NCI-H2081 (cell line): ENCODE measurements at places on chromosomes 7 and 10.
A peak's percentile ranks its signal among the peaks of the same experiment; 100 is the strongest.

DNA sequence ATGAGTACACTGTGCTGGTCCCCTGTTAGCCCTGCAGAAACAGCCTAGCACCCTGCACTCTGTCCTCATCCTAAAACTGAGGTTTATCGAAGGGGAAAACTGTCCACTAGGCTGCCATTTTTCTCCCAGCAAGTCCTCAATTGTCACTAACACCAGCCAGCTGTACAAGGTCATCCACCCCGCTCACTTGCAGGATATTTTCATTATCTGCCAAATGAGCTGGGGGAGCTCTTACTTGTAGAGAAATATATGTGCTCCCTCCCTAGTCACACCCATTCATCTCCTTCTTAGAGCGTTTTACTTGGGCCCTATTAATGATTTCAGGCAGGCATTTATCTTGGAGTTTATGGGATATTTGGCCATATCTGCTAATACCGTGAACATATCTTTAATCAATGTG is 413.5 kb upstream of the NFE2L3 start:
- DNase-seq: no peak

GRCh38 chr7:139730746-139731612 is 46.8 kb downstream of the HIPK2 start:
- DNase-seq: peak; percentile 17

DNA sequence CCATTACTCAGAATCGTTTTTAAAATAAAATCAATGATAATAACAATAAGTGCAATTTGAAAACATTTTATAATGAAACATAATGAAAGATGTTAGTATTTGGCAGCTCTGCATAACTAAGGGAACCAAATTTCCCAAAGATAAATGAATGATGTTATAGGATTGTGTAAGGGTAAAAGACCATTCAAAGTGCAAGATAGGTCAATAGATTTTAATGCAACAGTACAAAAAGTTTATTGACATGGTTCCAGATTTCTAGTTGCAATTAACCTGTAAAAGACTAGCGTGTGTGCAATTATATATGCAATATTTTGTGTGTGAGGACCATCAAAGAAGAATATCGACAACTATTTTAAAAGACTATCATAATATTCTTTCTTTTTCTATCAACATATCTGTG is 122.3 kb downstream of the MDFIC start:
- DNase-seq: no peak

DNA sequence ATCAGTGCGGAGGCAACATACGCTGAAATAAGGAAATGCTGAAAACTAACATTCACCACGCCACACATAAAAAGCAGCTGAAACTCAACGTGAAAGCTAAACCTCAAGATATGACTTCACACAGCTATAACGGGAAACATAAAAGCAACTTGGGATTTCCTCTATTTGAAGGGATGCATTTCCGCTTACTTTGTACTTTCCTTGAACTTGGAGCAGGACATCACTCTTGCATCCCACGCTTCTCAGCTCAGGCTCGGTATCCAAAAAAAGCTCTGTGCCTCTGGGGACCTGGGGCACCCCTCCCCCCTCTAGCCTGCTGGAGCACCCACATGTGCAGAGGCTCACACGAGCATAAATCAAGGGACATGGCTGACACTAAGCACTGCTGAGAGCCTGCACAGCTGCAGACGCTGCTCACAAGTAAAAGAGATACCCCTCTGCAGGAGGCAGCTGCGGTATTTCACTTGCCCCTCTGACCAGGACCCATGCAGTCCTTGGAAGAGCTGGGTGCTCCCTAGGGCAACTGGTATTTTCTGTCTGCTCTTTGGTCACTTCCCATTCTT is 34.2 kb downstream of the PARD3 start:
- DNase-seq: no peak

GRCh38 chr10:4758256-4758655 is 67.8 kb upstream of the AKR1E2 start:
- no peak for DNase-seq

DNA sequence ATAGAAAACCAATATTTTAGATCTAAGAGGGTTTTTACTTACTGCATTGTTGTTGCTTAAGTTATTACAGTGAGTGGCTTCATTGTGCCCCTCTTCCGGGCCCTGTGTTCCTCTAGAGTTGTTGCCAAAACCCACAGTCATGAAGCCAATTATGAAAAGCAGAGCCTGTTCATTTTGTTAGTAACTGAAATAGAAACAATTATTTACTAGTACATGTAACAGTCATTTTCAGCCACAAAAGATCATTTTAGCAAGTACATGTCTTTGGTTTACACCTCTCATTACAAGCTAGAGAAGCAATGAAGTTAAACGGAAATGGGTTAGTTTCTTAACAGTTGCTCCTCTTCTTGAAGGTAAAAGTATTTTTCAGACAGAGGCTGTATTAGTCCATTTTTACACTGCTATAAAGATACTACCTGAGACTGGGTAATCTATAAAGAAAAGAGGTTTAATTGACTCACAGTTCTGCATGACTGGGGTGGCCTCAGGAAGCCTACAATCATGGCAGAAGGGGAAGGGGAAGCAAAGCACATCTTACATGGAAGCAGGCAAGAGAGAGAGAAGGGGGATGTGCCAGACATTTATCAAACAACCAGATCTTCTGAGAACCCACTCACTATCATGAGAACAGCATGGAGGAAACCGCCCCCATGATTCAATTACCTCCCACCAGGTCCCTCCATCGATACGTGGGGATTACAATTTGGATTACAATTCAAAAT is 380.5 kb downstream of the SFMBT2 start:
- no peak for DNase-seq

DNA sequence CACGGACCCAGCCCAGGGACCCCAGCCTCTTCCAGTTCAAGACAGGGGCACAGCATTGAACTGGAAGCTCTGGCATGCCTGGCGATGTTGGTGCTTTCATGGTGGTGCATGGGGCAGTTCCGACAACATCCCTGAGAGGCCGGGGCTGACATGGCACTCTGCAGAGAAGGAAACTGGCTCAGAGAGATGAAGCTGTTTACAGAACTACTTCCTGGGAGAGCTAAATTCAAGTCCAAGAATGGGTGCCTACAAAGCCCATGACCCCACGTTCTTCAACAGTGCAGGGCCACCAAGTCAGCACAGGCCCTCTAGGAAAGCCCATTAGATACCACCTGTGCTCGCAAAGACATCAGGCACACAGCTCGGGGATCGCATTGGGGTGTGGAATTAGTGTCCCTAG is 470.9 kb upstream of the MGMT start:
- DNase-seq: no peak

GRCh38 chr7:79714081-79714480 is 260.6 kb upstream of the MAGI2 start:
- no peak for DNase-seq

DNA sequence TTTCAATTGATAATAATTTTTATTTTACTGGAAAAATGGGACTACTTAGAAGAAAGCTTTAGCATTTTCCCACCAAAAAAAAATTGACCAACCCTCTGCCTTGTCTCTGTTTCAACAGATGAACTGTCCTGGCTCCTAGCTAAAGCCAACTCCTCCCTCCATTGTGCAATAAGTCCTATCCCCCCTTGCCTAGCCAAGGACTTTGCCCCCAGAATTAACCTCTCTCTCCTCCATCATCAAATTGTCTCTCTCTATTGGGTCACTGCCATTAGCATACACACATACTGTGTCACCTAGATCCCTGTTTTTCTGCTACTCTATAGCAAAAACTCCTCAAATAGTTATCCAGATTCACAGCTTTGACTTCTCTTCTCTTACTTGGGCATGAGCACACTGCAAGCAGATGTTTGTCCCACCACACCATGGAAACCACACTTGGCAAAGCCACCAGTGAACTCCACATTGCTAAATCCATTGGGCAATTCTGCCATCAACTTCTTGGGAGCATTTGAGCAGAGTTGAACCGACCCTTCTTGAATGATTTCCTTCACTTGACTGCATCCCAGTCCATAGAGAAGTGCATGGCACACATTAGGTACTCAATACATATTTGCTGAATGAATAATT is 91.4 kb upstream of the NEBL start:
- no peak for DNase-seq
